Glomerular endothelial cell (primary cell): ENCODE measurements at places on chromosomes 2 and 18. TPM values are rescaled to one million over a fixed set of nuclear protein-coding genes. Genes with fewer than 3 reads are reported as not detected.

- DNase-seq, result no peak
These were observed 672.7 kb downstream of the ZEB2 start for GRCh38 chr2:143847257-143847656.

DNA sequence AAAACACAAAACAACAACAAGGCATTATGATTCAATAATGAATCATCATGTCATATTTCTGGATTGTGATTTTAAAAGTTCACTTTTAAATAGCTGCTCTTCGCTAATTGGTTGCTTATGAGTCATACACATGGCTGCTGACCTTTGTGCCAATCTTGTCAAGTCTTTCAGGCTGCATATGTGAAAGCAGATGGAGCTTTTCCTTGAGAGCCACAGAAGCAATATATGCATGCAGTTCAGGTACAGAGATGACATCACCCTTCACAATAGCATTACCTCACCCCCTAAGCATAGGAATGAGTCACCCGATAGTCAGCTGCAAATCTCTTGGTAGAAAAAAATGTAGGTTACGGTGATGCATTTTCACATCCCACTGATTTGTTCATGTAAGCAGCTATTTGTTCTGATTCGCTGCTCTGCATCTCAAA is 27.2 kb downstream of the EIF2AK3 start:
- DNase-seq, result peak; percentile 97

The CEBPZOS gene
- total RNA-seq, result 18.3 and 36.0 TPM in 2 replicates

- DNase-seq, result no peak
These were observed 80.4 kb upstream of the RNU4ATAC start for GRCh38 chr2:121450301-121450700.

- DNase-seq, result no peak
These were observed 32.6 kb downstream of the MAP2 start for GRCh38 chr2:209456489-209456888.

DNA sequence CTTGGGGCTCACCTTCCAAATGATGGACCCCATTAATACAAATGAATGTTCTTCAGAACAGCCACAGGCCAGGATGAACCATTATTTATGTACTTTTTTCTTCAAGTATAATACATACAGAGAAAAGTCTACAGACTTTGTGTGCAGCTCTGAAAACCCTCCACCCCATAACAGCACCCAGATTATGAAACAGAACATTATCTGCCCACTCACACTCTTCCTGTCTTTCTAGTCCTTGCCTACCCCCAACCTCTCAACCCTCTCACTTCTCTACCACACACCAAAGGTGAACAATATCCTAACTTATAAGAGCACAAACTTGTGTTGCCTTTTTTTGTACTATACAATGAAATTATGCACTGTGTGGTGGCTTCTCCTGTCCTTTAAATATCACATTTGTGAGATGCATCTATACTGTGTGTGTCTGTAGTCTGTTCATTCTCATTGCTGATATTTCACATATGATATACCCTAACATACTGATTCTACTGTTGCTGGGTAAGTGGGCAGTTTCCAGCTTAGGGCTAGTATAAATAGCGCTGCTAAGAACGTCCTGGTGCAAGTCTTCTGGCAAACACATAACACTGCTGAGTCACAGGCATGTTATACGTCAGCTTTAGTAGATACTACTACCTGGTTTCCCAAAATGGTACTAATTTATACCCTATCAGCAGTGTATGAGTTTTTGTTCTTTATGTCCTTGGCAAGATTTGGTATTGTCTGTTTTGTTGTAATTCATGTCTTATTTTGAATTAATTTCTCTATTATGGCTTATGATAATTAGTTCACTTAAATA is 1.0 kb upstream of the NPHP1 start:
- no peak for DNase-seq

The MARCHF4 gene
- 29.5 and 33.3 TPM in 2 replicates for total RNA-seq

- no peak for DNase-seq
These were observed 204.5 kb downstream of the ARL4C start for GRCh38 chr2:234292205-234292961.

GRCh38 chr2:65186093-65186868 is 41.4 kb upstream of the ACTR2 start:
- DNase-seq, result peak; percentile 37

The RSAD2 gene
- 0.44 and 12.7 TPM in 2 replicates for total RNA-seq

GRCh38 chr2:171171808-171172207 is 11.1 kb upstream of the TLK1 start:
- DNase-seq, result no peak

GRCh38 chr2:9820020-9820973 is 23.0 kb upstream of the TAF1B start:
- no peak for DNase-seq

The HS1BP3 gene
- 48.5 and 52.3 TPM in 2 replicates for total RNA-seq

The GREB1 gene
- 0.29 and 0.64 TPM in 2 replicates for total RNA-seq

The CYP26B1 gene
- 0.44 and 2.7 TPM in 2 replicates for total RNA-seq
